Skin of body (tissue), 3 donors: ENCODE measurements at places on chromosomes 7 and 10.
A peak's percentile ranks its signal among the peaks of the same experiment; 100 is the strongest.

DNA sequence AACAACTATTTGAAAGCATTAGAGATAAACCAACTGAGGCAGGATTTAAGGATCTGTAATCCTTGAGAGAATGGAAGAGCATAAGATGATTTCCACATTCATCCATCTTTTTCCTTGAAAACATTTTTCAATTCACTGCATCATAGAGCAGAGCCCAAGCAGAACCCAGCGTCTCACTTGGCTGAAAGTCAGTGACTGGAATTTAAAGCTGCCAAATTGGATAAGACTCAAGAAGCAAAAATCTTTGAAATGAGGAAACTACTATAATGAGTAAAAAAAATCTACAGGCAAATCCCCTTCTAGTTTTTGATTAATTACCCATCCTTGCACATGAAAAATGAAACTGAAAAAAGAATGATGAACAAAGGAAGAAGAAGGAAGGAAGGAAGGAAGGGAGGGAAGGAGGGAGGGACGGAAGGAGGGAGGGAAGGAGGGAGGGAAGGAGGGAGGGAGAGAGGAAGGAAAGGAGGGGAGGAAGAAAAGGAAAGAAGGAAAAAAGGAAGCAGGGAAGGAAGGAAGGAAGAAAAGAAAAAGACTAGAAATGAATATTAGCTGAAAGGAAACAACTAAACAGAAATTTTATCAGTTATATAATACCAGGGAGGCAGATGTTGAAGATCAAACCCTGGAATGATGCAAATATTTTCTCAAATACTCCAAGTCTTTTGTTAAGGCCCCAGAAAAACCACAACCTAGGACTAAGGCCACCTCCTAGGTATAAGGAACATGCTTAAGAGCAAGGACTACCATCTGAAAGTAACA, 336.3 kb upstream of the MAGI2 start:
- no peak for DNase-seq

DNA sequence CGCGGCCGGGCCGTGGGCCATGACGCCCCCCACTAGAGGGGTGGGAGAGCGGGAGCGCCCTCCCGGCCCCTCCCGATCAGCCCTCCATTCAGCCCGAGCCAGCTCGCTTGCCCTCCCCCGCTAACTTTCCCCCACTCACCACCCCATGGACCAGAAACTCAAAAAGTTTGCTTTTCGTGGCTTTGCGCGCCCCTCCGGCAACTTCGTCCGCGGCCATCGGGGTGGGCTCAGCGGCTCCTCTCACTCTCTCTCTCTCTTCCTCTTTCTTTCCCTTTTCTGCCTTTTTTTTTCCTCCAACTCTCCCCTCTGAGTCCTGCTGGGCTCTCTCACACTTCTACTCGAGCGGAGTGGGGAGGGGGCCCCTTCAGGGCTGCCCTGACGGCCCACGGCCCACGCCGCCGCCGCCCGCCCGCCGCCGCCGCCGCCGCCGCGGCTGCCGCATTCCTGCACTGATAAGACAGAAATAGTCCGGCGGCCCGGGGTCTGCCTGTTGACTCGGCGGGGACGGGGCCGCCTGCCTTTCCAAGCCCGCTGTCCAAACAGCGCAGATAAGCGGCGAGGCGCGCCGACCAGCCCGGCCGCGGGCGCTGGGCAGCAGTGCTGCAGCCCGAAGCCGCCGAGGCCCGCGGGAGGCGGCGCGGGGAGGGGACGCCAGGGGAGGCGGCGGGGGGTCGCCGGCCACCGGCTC, at the start of gene SMARCD3:
SMARCD3 (minus strand) TSS at position 349 of the 688 bp plus-strand sequence; CDS start at position 217, 132 bp downstream.
- peak; percentile 31 for DNase-seq

DNA sequence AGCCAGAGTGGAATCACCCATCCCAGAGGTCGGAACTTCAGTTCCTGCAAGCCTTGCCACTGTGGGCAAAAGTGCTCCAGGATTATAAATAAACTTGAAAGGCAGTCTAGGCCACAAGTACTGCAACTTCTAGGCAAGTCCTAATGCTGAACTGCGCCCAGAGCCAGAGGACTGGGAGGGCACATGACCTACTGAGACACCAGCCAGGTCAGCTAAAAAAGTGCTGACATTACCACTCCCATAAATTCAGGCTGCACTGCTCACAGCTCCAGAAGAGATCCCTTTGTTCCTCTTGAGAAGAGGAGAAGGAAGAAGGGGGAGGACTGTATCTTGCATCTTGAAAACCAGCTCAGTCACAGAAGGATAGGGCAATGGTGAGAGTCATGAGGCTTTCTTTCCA, 1084.1 kb upstream of the PHF14 start:
- no peak for DNase-seq

DNA sequence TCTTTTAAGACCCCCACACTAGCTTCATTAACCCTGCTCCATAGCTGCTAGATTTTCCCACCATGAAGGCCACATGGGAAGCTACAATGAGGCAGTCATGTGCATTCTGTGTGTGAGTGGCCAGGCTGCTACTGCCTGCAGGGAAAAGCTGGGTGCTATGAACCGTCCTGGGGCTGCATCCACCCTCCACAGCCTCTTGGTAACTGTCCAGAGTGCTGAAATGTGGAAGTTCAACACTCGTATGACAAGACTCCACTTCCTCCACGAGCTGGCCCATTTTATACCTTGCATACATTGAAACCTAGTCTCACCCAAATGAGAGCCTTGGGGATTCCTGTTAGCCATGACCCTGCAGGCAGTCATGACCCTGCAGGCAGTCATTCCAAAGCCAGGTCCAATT, 59.4 kb downstream of the CUZD1 start:
- DNase-seq: no peak

- no peak for DNase-seq
Measured at GRCh38 chr10:113995201-113995600, 48.5 kb upstream of the ADRB1 start.

- no peak for DNase-seq
Measured at GRCh38 chr10:11379771-11380170, 231.7 kb downstream of the USP6NL start.

DNA sequence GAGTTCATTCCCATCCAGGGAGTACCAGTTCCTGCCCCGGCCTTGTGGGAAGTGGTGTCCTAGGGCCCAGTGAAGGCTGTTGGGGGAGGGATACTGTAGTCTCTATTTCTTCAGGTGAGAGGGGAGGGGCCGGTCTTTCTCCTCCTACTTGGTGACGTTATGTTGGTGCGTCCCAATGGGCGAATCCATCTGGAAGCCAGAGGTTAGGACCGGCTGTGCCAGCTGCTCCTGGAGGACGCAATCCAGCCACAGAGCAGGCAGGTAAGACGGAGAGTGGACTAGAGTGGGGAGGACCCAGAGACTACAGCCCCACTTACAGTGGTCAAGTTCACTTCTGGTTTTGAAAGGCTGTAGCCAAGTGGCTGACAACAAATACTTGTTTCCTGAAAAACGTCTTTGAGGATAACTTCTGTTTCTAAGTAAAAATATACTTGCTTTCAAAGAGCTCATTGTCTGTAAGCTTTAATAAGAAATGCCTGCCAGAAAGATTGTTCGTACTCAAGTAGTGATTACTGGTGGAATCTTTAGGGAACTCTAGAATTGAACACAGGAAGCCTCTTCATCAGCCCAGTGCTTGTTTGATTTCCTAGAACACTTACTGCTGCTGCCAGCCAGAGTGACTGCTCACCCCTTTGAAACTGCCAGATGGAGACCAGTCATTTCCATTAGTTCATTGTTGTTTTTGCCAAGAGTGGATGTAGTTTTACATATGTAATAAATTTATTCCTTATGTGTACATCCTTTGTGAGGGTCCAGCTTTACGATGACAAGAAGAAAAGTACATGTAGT, 25.4 kb downstream of the RBM33 start:
- DNase-seq: peak; percentile 94

DNA sequence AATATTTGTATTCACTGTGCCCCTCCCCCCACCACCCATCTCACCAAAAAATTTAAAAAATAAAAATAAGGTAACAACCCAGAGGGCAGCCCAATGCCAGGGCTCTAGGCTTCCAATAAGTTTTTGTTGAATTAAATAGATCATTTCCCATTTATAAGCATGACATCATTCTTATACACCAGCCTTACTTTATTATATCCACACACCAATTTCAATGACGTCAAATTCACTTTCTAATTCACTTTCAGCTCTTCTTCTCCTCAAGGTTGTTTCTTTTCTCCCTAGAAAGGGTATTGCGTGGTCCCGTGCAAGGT, 1.2 kb upstream of the DKK1 start:
- no peak for DNase-seq

DNA sequence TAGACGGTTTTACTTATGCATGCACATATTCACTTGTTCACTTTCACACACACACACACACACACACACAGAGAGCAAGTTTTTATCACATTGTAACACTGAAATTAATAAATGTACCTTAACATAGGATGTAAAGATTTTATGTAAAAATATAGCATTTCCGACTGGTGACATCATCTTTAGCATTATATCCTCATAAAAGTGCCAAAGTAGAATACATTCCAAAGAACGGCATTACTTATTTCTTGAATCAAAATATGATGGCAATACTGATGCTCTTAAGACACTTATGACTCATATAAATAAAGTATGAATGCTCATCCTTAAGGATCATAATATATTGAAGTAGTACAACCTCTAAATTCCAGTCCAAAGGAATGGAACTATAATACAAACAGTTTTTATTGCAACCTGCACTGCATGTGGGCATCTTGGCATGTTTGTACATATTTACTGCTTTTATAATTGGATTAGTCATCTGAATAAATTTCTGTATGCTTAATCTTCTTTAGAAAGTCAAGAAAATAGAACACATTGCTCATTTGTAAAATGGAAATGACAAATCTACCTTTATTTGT, 290.0 kb upstream of the SEMA3A start:
- DNase-seq: no peak

- no peak for DNase-seq
Measured at GRCh38 chr10:9858816-9859215, 1158.9 kb upstream of the CELF2 start.

GRCh38 chr7:158760936-158761335, 56.3 kb upstream of the NCAPG2 start:
- no peak for DNase-seq

- DNase-seq: no peak
Measured at GRCh38 chr7:80088705-80089104, 45.9 kb upstream of the GNAI1 start.

GRCh38 chr10:98041352-98042043, 11.1 kb upstream of the CRTAC1 start:
- no peak for DNase-seq

- DNase-seq: no peak
Measured at GRCh38 chr10:69073026-69073425, 14.9 kb upstream of the SRGN start.

GRCh38 chr10:53357587-53357986, 585.0 kb upstream of the MBL2 start:
- no peak for DNase-seq

GRCh38 chr7:23299770-23300300, 696 bp downstream of the MALSU1 start:
- DNase-seq: no peak

GRCh38 chr10:75592791-75593643, 161.6 kb downstream of the LRMDA start:
- peak; percentile 30 for DNase-seq

GRCh38 chr10:14016011-14016536, 314.6 kb downstream of the FRMD4A start:
- peak; percentile 36 for DNase-seq

- no peak for DNase-seq
Measured at GRCh38 chr7:152148706-152149105, 123.2 kb downstream of the GALNT11 start.

- DNase-seq: no peak
Measured at GRCh38 chr7:132049462-132050304, 493.3 kb upstream of the PODXL start.

GRCh38 chr7:158955932-158956804, 99.8 kb downstream of the DYNC2I1 start:
- DNase-seq: no peak

GRCh38 chr10:129381741-129382140, 85.3 kb upstream of the MGMT start:
- DNase-seq: peak; percentile 74

- DNase-seq: peak; percentile 90
Measured at GRCh38 chr7:87473986-87474385, 1.5 kb downstream of the ABCB4 start.
